IPS DF 19.7 (cell line): ENCODE measurements at places on chromosomes 16 and 17.

- no peak for DNase-seq
Measured at GRCh38 chr17:76644995-76645394, 1.4 kb upstream of the ST6GALNAC1 start.

DNA sequence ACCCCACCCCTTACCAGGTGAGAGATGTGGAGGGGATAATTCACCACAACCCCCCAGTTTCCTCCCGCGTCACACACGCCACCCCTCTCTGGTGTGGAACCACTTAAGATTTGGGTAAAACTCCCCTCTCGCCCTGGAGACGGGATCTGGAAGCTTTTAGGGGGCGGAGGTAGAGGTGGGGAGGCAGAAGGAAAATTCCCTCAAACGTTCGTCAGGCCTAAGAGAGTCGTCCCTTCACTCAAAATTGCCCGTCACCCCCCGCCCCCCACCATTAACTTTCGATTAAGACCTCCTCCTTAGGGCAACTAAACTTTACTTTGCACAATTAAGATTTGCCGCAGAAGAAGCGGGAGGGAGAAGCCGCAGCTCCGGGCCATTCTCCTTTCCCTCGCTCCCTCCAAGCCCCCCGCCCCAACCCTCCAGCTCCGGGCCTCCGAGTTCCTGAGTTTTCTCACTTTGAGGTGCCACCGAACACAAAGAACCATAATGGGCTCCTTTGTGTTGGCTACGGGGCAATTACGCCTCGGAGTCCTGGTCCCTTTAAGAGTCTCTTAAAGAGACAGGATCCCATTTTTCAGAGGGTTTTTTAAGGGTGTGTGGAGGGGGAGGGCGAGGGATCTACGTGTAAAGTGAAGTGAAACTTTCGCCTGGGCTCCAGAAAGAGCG, 985 bp upstream of the FZD2 start:
- peak; percentile 94 for DNase-seq

DNA sequence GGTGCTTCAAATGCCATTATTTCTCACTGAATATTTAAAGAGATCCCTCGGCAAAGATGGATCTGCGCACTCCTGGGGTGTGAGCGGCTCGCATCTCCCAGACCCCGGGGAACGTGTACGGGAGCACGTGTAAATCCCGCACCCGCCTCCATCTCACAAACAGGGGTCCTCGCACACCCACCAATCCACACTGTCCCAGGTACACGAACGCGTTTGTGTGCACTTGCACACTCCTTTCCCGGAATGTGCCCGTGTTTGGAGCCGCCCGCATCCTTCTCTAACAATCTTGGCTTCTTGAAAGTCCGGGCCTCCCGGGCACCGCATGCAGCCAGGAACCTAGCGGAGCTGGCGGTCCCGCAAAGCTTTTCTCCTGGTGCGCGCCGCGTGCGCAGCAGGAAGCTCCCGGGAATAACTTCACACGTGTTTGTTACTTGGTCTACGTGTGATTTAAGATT, 2.5 kb upstream of the SALL1 start:
- no peak for DNase-seq

DNA sequence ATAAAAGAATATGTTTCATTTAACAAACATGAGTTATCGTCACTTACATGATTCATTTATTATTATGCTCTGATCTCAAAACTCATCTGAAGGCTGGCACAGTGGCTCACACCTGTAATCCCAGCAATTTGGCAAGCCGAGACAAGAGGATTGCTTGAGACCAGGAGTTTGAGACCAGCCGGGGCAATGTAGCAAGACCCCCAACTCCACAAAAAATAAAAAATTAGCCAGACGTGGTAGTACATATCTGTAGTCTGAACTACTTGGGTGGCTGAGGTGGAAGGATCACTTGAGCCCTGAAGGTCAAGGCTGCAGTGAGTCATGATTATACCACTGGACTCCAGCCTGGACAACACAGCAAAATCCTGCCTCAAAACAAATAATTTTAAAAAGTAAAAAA, 16.0 kb downstream of the APPBP2 start:
- no peak for DNase-seq

DNA sequence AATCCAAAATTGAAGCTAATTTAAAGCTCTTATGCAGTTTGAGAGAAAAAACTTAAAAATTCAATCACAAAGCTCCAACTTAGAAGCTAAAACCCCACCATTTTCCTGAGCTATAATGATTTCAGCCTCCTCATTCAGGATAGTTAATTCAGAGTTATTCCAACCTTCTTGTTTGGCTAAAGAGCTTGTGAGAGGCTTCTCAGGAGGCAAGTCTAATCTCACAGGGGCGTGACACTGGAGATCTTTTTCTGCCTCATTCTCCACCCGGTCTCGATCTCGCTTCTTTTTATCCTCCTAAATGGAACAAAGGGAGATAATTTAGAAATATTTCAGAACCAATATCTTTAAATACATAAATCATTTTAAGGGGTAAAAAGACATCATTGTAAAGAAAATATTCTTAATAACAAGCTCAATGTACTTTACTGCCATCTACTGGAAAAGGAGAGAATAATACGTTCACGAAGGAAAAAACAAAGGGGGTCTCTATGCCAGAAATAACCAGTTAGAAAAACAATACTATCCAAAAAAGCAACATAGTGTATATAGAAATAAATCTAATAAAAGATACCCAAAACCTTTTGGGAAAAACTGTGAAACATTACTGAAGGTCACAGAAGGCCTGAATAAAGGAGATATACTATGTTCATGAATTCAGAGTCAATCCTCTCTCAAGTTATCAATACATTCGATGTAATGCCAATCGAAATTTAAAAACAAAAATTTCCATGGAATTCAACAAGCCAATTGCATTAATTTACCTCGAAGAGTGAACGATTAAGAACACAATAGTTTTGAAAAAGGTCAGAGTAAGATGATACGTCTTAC, 13.9 kb downstream of the BRD7 start:
- no peak for DNase-seq

DNA sequence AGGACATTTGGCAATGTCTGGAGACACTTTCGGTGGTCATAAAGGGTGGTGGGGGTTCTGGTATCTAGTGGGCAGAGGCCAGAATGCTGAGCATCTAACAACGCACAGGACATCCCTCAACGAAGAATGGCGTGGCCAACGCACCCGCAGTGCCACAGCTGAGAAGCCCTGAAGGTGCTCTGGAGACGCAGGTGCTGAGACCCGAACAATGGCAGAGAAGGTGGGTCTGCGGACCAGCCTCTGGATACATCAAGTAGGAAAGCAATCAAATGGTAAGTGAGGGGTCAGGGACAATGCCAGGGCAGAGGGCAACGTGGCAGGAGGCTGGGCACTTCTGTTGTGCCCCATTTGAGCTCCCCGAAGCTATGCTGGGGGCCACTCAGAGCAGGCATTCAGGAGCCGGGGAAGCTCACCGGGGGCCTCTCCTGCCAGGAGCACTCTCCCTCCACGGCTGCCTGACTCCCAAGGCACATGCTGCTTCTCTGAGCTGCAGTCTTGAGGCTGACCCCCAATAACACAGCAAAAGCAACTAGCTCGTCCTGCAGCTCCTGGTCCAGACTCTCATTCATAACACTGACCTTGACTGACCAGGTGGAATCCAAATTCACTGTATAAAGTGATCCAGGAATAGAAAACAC, 26.0 kb downstream of the SPHK1 start:
- DNase-seq = no peak

- DNase-seq = no peak
Measured at GRCh38 chr17:80709090-80709695, 164.6 kb downstream of the RPTOR start.

DNA sequence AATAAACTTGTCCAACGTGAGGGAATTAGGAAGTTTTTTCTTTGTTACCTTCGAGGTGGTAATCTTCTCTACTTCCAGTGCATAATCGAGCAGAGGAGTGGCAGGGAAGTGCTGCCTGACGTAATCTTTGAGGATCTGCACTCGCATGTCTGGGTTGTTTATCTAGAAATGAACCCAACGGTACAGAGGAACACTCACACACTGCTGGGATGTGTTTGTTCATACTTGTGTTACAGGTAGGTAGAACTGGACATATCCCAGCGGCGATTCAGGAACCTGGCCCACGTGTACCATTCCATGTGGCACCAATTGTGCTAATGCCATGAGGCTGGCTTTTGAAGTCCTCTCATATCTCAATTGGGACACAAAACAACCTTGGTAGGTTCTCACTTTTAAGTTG, 4.2 kb upstream of the KLHL11 start:
- DNase-seq = no peak

DNA sequence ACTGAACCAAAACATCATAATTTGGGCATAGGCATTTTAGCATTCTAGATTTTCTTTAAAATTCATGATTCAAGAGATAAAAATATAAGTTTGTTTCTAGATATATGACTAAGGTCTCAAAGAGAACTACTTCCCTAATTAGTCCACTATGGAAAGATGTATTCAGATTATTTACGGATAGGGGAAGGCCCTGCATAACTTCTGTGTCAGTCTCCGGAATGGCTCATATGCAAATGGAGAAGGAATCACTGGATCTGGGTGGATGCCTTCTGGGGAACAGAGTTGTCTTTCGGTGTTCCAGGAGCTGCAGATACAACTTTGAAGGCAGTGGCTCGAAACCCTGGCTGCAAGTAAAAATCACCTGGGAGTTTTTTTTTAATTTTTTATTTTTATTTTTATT, 17.1 kb upstream of the WFIKKN2 start:
- DNase-seq = no peak

DNA sequence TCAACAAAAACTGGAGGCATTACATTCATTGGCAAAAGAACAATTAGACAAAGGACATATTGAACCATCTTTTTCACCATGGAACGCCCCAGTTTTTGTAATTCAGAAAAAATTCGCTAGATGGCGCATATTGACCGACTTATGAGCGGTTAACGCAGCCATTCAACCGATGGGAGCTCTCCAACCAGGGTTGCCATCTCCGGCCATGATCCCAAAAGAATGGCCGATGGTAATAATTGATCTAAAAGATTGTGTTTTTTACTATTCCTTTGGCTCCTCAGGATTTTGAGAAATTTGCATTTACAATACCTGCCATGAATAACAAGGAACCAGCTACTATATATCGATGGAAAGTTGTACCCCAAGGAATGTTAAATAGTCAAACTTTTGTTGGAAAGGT, 21.4 kb downstream of the ALOX15B start:
- no peak for DNase-seq

DNA sequence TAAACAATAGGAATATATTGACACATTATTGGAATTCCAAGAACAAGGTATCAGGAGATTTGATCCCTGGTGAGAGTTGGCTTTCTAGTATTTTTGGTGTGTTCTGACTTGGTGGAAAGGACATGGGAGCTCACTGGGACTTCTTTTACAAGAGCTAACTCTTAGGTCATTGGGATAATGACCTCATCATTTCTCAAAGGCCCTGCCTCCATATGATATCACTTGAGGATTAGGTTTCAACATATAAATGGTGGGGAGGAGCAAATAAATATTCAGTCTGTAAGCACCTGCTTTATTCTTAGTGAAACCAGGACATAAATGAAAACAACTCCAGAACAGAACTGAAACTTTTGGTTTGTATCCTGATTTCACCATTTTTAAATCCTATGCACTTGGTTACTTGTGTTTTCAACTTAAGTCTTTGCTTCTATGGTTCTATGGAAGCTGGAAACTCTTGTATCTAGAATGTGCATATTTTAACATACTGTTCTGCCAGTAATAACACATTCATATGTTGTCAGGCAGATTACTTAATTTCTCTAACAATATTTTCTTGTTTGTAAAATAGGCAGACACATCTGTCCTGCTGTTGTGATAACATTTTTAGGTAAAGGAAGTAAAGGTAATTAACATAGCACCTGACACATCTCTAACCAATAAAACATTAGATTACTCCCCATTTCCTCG, 1527.7 kb upstream of the CDH8 start:
- DNase-seq = no peak

- DNase-seq = no peak
Measured at GRCh38 chr17:67056746-67057490, 12.6 kb downstream of the CACNG1 start.

DNA sequence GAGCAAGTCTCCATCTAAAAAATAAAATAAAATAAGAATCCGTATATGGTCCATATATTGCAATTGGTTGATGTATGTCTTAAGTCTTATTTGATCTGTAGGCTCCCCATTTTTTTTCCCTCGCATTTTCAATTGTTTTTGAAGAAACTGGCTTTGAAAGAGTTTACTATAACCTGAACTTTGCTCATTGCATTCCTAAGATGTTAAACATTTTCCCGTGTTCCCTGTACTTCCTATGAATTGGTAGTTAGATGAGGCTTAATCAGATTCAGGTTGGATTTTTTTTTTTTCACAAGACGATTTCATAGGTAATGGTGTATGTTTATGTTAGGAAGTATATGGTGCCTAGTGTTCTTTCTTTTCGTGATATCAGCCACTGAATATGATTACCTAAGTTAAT, 3.3 kb downstream of the LRRC36 start:
- no peak for DNase-seq

- no peak for DNase-seq
Measured at GRCh38 chr17:27408891-27409290, 47.4 kb upstream of the KSR1 start.

GRCh38 chr16:26905336-26905735, 161.4 kb upstream of the C16orf82 start:
- no peak for DNase-seq

GRCh38 chr16:86625821-86626220, 47.5 kb downstream of the FOXL1 start:
- no peak for DNase-seq

DNA sequence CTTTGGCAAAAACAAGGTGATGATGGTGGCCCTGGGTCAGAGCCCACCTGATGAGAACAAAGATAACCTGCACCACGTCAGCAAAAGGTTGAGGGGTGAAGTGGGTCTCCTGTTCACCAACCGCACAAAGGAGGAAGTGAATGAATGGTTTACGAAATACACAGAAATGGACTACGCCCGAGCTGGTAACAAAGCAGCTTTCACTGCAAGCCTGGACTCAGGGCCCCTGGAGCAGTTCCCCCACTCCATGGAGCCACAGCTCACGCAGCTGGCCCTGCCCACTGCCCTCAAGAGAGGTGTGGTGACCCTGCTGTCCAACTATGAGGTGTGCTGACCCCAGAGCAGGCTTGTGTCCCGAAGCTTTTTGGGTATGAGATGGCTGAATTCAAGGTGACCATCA, 29.7 kb upstream of the DLX4 start:
- DNase-seq = no peak
